ENCODE measurements at places on chromosomes 12 and 14.

GRCh38 chr12:74889073-74889472 is 320.6 kb downstream of the KCNC2 start:
- H3K4me3 ChIP-seq: no peak overlapping the region
- no peaks in the 10 kb centered on the region for H3K4me1 ChIP-seq
- no peaks in the 10 kb centered on the region for H3K27me3 ChIP-seq
- no peak overlapping the region for H3K27ac ChIP-seq

GRCh38 chr14:104266631-104267575 is 128.5 kb downstream of the KIF26A start:
- H3K4me3 ChIP-seq: no peak overlapping the region
- no peak for DNase-seq
- H3K27ac ChIP-seq: no peak overlapping the region
- peaks cover 29% of the 10 kb centered on the region for H3K27me3 ChIP-seq

DNA sequence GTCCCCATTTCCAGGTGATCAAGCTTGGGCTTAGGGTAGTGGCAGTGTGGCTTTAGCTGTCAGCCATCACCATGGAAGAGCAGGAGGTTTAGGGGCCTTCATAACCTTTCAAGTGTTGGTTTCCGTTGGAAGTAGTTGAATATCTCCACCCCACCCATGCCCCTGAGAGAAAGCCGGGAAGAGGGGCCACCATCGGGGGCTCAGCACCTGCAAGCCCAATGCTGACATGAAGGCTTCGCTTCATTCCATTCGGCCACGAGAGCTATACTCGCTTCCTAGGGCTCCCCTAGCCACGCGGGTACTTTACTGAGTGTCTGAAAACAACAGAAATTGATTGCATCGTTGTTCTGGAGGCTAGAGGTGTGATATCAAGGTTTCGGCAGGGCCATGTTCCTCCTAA is 234.8 kb downstream of the ZFP36L1 start:
- no peak for DNase-seq
- no peak overlapping the region for H3K4me3 ChIP-seq
- peaks cover 62% of the 10 kb centered on the region for H3K4me1 ChIP-seq
- H3K27ac ChIP-seq: no peak overlapping the region

DNA sequence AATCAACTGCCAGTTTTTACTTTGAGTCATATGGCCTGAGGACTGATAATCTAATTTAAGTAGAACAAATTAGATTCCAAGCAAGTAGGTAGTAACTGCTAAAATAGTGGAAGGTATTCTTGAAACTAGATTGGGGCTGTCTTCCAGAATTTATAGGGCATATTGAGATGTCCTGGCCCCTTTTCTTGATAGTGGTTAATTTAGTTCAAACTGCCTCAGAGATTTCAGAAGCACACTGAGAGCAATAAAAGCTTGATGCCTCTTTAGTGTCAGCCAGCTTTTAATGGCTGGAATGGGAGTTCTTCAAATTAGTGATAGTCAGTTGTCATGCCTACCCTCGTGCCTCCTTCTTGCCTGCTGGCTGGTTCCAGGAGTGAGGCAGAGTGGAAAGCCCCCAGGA is 120.5 kb downstream of the AKAP6 start:
- peaks cover 1% of the 10 kb centered on the region for H3K27me3 ChIP-seq
- peaks cover 4% of the 10 kb centered on the region for H3K4me1 ChIP-seq

GRCh38 chr12:80107221-80107620 is 7.9 kb downstream of the OTOGL start:
- H3K4me1 ChIP-seq: no peaks in the 10 kb centered on the region
- H3K4me3 ChIP-seq: no peak overlapping the region
- peaks cover 4% of the 10 kb centered on the region for H3K27me3 ChIP-seq
- no peak overlapping the region for H3K27ac ChIP-seq

DNA sequence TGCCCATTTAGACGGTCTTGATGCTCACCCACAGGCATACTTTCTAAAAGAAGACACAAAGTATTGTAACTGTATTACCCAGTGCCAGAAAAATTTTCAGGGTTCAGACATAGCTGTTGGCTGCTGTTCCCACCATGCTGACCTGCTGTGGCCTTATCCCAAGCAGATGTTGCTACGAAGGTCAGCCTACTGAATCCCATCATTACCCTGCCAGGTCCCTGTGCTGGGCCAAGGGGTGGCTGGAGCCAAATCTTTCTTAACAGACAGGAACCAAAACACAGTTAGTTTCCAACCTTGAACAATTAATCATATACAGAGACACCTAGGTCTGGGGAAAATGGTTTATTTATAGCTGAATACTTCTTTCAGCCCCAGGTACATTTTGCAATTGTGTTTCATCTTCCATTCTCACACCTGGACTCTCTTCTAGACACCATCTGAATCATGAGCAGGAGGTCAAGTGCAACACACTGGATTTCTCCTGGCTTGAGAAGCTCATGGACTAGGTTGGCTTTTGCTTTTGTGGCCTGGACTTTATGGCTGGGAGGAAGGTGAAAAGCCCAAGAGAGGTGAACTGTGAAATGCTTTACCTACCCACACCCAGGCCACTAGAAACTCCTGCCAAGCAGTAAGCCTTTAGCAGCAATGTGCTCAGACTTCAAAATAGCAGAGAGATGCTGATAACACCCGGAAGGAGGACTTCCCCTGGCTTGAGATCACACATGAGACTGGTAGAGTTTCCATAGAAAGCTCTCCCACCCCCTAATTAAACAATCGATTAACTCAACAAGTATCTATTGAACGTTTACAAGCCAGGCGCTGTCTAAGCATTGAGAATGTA is 150.1 kb downstream of the SUDS3 start:
- no peak for DNase-seq
- no peaks in the 10 kb centered on the region for H3K36me3 ChIP-seq
- H3K4me3 ChIP-seq: no peak overlapping the region
- no peaks in the 10 kb centered on the region for H3K4me1 ChIP-seq
- peaks cover 6% of the 10 kb centered on the region for H3K27me3 ChIP-seq
